DMS153 (cell line): ENCODE measurements at places on chromosomes 6 and 20.

GRCh38 chr20:35443003-35443402 is 5.0 kb upstream of the GDF5 start:
- no peak for DNase-seq

DNA sequence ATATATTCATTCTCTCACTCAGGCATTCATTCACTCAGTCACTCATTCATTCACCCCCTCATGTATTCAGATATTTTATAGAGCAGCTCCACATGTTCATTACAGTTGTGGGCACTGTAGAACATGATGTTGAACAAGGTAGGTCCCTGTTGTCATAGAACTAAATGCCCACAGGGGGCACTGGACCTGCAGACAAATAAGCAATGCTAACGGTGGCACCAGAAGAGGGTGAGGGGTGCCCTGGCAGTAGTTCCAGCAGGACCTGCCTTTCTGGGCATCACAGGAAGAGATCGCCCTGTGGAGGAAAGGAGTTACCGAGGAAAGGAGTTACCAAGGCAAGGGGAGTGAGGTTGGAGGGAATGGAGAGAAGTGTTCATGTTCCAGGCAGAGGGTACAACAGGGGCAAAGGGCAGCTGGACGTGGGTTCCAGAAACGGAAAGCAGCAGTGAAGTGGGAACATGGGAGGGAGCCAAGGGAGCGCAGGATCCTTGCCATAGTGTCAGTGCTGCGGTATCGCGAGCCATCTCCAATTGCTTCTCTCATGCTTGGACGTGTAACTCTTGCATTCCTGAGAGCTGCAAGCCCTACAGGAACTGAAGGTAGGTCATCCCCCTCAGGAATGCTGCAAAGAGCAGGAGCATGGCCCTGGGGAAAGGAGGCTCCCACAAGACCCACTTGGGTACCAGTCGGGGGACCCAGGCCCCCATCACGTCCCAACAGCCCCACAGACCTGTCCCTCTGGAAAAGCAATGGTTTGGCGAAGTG is 128.2 kb downstream of the EDN3 start:
- no peak for DNase-seq

DNA sequence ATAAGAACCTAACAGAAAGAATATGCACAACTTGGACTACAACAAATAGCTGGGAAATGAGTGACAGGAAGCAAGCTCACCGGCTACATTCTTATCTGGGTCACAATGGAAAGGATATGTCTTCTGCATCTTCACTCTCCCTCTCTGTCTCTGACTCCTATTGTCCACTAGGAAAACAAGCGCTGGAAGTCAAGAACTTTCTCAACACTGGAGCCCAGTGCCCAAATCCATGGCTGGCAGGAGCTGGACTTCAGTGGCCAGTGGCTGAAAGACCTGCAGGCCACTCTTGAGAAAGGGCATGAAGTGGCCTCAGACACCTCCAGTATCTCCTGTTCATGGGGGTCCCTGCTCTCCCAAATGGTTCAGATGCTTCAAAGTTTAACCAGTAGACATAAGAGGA is 62.0 kb downstream of the FAM50B start:
- DNase-seq = no peak

DNA sequence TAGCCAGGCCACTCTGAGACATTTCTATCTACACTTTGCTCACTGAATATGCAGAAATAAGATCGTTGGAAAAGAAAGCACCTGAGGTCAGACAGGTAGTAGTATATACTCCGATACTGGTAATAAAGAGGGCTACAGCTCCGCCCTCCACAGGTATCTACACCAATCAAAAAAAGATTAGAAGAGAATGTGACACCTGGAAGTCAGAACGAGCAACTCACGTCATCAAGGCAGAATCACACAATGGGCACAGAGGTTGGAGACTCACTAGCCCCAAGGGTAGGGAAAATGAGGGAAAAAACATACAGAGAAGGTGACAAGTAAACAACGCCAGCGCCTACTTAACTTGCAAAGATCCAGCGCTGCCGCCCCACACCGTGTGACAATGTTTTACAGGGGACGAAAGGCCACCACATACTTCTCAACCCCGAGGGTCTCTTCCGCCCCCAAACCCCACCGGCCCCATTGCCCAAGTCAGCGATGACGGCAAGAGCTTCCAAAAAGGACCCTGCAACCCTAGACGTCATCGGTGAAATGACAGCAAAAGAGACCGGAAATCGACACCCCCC is 653 bp downstream of the LMBRD1 start:
- DNase-seq = peak; percentile 47

DNA sequence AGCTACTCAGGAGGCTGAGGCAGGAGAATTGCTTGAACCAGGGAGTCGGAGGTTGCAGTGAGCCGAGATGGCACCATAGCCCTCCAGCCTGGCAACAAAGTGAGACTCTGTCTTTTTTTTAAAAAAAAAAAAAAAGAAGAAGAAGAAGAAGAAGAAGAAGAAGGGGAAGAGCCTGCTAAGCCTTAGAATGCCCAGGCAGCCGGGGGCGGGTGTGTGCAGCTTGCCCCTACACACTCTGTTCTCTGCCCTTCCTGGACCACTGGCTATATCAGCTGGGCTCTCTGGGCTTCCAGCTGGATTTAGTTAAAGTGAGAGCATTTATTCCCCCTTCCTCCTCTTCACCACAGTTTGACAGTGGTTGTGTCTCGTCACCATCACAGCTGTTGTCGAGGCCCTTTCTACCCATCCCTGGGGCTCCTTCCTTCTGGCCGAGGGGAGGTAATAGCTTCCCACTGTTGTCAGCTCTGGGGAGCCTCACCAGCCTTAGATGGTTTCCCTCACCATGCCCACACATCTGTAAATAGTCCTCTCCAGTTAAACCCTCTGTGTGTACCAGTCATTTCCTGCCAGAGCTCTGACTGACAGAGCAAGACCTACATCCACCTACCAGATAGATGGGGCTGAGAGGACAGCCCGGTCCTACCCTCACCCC is 77.6 kb downstream of the TRERF1 start:
- DNase-seq = no peak

GRCh38 chr20:43537921-43538877 is 20.6 kb upstream of the SGK2 start:
- peak; percentile 6 for DNase-seq

DNA sequence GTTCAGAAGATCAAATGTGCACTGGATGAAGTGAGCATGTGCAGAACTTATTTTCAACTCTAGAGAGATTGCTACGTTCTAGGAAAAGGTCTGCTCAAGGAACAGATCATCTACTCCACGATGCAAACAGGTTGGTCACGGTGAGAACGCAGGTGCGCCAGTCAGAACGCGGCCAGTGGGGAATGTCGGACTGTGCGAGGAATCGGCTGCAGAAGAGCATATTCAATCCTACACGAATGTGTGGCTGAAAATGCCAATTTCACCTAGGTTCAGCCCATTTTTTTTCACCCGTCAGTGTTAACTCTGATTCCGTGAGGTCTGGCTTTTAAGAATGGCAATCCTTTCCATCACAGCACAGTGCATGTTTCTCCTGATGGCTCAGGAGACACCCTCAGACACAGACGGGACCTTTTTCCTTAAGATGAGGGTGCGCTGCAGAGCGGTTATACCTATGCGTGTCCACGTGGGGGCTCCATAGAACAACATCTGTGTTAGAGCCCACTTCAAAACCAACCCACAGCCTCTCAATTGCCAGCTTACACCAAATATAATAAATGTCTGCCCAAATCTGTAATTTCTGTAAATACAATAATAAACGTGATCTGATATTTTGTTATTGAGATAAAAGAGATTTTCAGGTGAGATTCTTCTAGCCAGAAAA is 250.4 kb downstream of the FOXA2 start:
- DNase-seq = peak; percentile 43

- no peak for DNase-seq
Measured at GRCh38 chr20:15061955-15062354, 724.5 kb upstream of the FLRT3 start.

- DNase-seq = no peak
Measured at GRCh38 chr6:21051777-21052176, 517.5 kb downstream of the CDKAL1 start.

DNA sequence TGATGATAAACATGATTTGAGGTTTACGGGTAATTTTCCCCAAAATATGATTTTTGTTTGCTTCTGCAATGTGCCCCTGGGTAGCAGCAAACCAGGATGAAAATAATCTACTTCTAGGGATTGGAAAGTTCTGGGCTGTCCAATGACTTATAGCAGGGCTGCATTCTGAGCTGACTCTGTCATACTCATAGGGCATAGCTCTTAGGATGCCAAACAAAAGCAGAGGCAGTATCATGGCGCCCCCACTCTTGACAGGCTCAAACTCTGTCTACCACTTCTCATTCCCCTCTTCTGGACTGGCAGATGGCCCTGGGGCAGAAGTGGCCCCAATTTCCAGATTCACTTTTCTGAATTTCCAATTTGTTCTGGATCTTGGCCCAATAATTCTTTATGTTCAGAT is 10.3 kb downstream of the SERPINB1 start:
- no peak for DNase-seq

DNA sequence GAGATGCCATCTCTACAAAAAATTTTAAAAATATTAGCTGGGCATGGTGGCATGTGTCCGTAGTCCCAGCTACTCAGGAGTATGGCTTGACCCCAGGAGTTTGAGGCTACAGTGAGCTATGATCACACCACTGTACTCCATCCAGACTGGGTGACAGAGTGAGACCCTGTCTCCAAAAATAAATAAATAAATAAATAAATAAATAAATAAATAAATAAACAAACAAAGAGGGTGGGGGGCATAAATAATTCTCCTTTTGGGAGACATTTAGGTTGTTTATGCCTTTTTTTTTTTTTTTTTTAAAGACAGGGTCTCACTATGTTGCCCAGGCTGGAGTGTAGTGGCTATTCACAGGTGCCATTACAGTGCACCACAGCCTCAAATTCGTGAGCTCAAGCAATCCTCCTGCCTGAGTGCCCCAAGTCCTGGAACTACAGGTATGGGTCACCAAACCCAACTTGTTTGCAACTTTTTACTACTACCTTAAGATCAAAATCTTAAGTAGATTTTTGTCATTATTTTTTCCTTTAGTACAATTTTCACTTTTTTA is 29.5 kb downstream of the FASTKD5 start:
- DNase-seq = no peak

DNA sequence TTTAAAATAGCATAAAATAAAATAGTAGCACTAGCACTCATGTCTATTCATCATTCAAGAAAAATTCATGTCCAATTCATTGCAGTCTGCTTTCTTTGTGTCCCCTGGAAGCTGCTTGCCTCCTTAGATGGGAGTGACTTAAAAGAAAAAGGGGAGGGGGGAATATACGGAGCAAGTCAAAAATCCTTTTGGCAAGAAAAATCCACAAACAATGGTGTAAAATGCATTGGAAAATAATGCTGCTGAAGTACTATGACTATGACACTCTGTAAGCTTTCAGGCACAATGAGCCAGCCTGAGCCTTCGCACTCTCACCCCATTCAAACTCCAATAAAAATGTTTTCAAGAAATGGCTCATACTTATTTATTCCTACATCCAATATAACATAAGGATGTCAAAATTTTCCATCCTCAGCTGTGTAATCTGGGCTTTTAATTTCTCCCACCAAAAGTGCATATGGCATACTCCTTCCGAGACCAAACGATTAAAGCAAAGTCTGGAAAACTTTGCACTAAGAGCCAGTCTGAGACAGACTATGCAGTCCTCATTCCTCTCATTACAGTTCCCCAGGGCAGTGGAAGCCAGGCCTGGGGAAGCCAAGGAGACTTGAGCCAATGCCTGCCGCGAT is 790 bp downstream of the NEDD9 start:
- DNase-seq = no peak

DNA sequence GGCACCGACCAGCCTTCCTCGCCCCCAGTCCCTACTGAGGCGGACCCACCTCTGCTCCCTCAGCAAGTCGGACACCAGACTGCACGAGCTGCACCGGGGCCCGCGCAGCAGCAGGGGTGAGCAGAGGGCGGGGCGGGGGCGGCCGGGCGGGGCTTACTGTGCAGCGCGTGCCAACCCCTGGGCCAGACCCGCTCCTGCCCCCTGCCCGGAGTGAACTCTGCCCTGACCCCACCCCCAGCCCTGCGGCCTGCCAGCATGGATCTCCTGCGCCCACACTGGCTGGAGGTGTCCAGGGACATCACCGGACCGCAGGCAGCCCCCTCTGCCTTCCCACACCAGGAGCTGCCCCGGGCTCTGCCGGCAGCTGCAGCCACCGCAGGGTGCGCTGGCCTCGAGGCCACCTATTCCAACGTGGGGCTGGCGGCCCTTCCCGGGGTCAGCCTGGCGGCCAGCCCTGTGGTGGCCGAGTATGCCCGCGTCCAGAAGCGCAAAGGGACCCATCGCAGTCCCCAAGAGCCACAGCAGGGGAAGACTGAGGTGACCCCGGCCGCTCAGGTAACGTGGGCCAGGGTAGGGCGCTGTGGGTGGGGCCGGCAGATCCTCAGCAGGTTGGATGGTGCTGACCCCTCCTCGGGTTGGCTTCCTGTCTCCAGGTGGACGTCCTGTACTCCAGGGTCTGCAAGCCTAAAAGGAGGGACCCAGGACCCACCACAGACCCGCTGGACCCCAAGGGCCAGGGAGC is 1.5 kb upstream of the SLC2A4RG start:
- no peak for DNase-seq

DNA sequence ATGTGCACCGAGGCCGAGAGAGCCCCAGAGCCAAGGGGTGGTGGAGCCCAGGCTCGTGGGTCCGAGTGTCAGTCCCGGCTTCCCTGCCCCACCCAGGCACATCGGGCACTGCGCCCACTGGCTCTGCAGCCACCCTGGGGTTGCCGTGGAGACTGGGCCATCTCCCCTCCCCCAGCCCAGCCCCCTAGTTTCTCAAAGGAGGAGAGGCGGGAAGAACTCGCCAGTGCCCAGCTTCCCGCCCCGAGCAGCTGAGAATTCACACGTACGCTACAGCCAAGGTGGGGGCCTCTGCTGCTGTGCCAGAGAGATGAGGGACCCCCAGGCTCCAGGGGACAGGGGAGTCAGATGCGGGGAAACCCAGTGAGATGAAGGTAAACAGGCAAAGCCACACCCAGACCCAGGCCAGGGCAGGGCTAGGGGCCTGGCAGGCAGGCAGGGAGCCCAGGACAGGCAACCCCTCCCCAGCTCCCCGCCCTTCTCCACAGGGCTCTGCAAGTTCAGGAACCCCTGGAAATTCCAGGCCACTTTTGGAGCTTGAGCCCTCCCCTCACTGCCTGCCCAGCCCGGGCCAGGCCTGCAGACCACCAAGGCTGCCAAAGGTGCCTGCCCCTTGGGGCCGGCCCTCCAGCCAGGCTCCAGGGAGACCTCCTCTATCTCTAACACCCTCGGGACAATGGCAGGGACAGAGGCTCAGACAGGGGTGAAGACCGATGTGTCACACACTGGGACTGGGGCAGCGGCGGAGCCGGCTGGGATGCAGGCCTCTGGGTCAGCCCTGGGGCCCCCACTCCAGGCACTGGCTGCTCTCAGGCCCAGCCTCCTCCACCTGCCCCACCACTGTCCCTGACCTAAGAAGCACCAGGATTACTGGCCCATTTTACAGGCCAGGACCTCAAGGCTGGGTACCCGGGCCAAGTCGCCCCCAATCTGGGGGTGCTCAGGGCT is 6.0 kb downstream of the LAMA5 start:
- DNase-seq = no peak
